ENCODE measurements at places on chromosomes 6 and 20.

DNA sequence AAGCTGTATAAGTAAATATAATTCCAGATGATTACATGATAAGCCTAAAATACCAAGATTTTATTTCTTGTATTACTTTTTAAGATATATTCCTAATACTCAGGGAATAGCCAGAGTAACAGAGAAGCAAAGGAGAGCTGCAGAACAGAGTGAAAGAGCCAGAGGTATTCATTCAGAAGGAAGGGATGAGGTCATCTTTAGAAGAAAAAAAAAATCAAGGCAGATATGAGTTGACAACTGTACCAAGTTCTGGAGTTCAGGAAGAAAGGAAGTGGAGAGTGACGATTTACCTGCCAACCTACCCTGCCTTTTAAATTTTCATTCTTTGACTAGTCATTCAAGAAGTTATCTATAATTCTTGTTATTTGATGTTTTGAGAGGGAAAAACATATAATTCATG, 28.8 kb upstream of the NHSL1 start:
- DNase-seq, result no peak

DNA sequence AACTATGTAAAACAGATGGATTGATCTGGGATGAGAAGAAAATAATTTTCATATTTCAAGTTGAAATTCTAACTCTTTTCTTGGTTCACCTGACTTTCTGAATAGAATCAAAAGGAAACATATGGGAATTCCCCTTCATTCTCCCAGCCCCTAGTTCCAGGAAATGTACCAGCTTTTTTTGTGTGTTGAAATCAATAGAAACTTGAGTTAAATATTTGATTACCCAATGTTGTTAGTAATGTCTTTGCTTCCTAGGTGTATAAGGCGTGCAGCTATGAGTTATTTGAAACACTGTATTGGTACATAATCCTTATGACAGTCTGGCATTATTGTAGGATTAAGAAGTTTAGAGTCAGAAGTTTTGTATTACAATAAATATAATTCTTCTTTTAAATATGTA, 21.5 kb downstream of the VNN2 start:
- no peak for DNase-seq

DNA sequence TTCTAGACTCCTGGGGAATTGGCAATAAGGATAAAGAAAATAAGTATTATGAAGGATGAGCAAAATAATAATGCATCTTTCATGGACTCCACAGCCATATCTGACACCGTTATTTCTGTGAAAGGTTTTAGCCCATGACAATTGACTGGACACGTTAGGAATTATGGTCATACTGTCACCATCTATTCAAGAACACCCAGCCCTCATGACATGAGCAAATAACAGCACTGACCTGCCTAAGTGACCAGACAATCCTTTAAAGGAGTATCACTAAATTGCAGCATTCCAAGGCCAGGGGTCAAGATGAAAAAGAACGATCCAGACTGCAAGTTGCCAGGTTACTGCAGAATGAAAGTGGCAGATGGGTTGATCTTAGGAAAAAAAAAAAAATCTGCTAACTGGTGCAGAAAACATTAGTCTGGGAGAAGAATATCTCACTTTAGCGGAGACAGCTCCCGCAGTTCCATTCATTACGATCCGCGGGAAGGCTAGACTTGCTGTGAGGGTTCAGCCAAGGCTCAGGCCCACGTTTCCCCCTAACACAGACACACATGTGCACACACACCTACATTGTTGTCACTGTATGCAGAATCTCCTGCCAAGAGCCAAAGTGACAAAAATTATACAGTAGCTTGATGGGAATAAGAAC, 237.7 kb upstream of the AGPAT4 start:
- no peak for DNase-seq

DNA sequence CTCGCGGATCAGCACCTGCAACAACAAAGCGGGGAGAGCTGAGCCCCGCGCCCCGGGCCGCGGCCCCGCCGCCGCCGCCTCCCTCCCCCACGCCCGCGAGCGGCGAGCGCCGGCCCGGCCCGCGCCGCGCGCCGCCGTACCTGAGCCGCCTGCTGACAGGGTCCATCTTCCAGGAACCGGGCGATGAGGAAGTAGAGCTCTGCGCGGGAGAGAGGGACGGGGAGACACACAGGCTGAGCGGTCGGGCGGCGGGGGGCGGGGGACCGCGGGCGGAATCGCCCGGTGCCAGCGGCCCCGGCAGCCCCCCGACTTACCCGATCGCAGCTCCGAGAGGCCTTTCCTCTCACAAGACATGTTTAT, 359 bp downstream of the PHIP start:
- DNase-seq, result no peak

- DNase-seq, result no peak
Observed at GRCh38 chr6:125945378-125946141, 11.0 kb upstream of the HINT3 start.

GRCh38 chr20:42795111-42795695, 394.5 kb downstream of the PTPRT start:
- DNase-seq, result no peak

DNA sequence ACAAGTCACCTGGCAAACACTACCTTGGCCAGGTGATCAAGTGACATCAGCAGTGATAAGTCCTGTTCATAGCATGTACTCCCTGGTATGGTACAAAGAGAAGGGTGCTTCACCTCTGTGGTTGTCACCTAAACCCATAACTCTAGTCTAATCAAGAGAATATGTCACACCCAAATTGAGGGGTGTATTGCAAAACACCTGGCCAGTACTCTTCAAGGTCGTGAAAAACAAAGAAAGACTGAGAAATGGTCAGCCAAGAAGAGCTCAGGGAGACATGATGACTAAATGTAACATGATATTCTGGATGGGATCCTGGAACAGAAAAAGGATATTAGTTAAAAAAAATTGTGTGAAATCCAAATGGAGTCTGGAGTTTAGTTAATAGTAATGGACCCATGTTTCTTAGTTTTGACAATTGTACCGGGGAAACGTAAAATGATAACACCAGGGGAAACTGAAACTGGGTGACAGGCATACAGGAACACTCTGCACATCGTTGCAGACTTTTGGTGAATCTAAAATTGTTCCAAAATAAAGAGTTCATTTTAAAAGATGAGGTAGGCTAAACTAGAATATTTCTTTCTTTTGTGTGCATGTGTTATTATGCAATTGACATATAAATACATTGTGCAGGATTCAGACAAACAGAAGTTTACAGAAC, 262.0 kb downstream of the CDC5L start:
- DNase-seq, result no peak

DNA sequence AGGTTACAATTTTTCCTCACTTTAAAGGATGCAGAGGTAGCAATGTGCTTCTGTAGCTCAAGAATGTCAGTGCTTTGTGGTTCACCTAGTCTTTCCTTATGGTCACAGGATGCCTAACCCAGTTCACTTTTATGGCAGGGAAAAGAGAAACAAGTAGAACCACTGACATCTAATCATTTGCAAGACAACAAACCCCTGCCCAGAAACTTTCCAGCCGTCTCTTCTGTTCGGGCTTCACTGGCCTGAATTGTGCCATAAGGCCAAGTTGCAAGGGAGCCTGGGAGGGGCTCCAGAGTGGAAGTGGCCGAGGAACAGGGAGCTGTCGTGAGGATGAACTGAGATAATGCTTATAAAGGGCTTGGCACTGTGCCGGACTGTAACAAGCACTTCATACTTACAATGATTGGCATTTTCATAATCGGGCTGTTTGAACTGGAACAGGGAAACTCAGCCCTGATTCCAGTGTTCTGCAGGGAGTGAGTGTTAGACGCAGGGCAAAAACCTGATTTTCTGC, 212.6 kb downstream of the BCAS1 start:
- DNase-seq, result no peak

GRCh38 chr20:33624399-33624798, 37.7 kb upstream of the C20orf144 start:
- no peak for DNase-seq

- no peak for DNase-seq
Observed at GRCh38 chr6:113989675-113990074, 18.7 kb upstream of the HDAC2 start.

- no peak for DNase-seq
Observed at GRCh38 chr20:13936781-13937576, 53.4 kb downstream of the SEL1L2 start.

- no peak for DNase-seq
Observed at GRCh38 chr6:25027221-25027916, 91.6 kb upstream of the RIPOR2 start.

GRCh38 chr6:138278326-138278725, 60.0 kb upstream of the PBOV1 start:
- no peak for DNase-seq

GRCh38 chr6:85191656-85192055, 258.2 kb upstream of the NT5E start:
- peak; percentile 58 for DNase-seq

- DNase-seq, result no peak
Observed at GRCh38 chr20:63747622-63748069, 8.1 kb downstream of the SLC2A4RG start.

DNA sequence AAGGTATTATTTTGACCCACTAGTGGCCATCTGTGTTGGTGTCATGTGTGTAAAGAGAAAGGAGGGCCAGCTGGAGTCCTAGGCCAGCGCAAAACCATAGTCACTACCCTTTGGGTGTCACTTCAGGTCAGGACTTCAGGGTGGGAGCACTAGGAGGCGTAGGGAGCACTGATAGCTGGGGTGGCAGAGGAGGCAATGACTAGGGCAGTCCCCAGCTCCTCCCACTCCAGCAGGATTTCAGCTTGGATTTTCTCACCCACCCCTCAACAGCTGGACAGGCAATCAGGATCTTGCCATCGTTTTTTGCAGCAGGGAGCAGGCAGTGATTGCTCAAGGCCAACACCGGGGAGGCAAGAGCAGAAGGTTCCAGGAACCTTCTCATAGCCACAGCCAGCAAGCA, 4.2 kb upstream of the HLA-DOA start:
- no peak for DNase-seq

- no peak for DNase-seq
Observed at GRCh38 chr6:57305107-57305506, 12.3 kb upstream of the PRIM2 start.

DNA sequence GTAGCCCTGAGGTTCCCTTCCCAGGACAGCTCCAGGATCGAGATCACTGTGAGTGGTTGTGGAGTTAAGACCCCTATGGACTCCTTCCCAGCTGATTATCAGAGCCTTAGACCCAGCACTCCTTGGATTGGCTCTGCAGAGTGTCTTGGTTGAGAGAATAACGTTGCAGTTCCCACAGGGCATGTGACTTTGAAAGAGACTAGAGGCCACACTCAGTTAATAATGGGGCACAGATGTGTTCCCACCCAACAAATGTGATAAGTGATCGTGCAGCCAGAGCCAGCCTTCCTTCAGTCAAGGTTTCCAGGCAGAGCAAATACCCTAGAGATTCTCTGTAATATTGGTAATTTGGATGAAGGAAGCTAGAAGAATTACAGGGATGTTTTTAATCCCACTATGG, 5.2 kb upstream of the BTN2A2 start:
- no peak for DNase-seq

DNA sequence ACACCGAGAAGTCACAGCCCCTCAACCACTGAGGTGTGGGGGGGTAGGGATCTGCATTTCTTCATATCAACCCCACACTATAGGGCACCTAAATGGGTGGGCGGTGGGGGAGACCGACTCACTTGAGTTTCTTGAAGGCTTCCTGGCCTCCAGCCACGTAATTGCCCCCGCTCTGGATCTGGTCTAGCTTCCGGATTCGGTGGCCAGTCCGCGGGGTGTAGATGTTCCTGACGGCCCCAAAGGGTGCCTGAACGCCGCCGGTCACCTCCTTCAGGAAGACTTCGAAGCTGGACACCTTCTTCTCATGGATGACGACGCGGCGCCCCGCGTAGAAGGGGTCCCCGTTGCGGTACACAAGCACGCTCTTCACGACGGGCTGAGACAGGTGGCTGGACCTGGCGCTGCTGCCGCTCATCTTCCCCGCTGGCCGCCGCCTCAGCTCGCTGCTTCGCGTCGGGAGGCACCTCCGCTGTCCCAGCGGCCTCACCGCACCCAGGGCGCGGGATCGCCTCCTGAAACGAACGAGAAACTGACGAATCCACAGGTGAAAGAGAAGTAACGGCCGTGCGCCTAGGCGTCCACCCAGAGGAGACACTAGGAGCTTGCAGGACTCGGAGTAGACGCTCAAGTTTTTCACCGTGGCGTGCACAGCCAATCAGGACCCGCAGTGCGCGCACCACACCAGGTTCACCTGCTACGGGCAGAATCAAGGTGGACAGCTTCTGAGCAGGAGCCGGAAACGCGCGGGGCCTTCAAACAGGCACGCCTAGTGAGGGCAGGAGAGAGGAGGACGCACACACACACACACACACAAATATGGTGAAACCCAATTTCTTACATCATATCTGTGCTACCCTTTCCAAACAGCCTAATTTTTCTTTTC, at the start of gene DCDC2:
Gene DCDC2 (minus strand): TSS at position 724 of the 883 bp plus-strand sequence. CDS start 309 bp downstream, at position 415.
- DNase-seq, result no peak

DNA sequence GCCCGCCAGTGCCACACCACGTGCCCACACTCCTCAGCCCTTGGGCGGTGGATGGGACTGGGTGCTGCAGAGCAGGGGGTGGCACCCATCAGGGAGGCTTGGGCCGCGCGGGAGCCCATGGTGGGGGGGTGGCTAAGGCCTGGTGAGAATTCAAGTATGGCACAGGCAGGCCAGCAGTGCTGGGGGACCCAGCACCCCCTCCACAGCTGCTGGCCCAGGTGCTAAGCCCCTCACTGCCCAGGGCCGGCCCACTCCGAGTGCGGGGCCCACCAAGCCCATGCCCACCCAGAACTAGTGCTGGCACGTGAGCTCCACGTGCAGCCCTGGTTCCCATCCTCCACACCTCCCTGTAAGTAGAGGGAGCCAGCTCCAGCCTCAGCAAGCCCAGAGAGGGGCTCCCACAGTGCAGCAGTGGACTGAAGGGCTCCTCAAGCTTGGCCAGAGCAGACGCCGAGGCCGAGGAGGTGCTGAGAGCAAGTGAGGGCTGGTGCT, 1091.1 kb upstream of the GJE1 start:
- no peak for DNase-seq

DNA sequence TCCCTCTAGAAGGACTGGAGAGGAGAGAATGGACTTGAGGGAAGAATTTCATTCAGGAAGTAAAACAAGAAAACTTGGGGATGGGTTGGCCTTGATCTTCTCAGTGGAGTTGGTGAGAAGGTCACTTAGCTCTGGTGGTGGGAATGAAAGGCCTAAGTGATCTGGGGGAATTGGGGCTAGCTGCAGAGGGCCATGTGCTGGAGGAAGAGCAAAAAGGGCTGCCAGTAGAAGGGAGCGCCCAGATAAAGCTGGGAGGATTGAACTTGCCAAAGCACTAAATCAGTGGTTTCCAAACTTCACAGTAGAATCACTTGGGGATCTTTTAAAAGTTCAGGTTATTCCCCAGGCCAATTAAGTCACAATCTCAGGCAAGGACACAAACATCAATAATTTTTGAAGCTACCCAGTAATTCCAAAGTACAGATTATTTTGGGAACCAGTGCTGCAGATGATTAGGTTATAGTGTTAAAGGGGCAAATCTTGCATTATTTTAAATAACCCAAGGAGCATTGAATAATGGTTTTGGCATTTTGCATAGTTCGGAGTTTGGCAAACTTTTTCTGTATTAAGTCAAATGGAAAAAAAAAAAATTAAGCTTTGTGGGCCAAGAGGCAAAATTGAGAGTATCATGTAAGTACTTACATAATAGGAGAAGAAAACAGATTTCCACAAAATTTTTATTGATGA, 36.5 kb upstream of the RFPL4B start:
- no peak for DNase-seq

- peak; percentile 40 for DNase-seq
Observed at GRCh38 chr6:30060606-30061091, 416 bp upstream of the POLR1H start.
